EH (cell line): ENCODE measurements at places on chromosomes 3 and 15.

DNA sequence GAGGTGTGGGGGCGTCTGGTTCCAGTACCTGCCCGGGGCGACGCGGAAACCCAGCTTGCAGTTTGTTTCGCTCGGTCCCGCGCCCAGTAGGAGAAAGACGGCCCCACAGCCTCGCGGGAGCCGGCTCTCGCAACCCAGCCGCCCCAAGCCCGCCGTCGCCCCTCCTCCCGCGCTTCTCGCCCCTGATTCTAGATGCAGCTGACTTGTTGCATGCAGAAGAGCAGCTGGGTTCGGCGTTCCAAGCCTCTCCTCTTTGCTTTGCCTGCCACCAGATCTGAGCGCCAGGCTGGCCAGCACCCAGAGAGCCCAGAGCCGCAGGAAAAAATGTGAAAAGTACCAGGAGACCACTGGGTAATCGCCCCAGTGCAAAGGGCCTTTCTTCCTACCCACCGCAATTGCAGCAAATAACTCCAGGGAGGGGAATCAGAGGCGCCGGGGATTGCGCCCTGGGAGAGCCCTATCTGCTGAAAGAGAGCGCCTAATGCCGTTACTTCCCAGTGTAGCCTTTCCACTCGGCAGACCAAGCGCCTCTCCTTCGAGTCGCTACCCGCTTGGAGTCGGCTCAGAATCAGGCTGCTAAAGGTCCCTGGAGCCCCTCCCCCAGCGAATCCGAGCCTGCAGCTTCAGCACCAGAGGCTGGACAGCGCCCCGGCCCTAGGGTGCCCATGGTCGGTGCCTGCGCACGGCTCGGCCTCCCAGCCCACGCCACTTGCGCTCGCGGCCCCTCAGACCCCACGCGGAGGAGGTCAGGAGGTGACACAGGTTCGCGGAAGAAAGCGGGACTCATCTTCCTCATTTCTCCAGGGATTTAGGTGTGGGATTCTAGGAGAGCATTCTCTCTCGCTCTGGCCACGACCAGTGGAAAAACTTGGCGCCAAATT lies 15.7 kb upstream of the AEN start:
- DNase-seq, result peak; percentile 49

DNA sequence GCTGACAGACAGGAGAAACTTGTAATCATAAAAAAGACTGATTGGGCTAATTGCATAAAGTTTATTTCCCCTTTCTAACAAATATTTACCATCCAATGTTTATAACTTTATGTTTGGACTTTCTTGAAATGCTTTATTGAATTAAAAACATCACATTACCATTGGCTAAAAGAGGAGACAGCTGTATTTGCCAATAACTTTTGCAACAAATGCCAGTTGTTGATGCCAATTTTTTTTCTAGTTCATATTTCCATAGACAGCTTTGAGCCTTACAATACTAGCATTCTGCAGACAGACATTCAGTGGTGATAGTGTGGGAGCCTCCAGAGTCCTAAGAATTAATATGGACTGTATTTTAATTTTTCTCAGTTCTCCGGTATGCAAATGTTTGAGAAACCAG lies 198.4 kb downstream of the ADAMTS17 start:
- DNase-seq, result no peak

DNA sequence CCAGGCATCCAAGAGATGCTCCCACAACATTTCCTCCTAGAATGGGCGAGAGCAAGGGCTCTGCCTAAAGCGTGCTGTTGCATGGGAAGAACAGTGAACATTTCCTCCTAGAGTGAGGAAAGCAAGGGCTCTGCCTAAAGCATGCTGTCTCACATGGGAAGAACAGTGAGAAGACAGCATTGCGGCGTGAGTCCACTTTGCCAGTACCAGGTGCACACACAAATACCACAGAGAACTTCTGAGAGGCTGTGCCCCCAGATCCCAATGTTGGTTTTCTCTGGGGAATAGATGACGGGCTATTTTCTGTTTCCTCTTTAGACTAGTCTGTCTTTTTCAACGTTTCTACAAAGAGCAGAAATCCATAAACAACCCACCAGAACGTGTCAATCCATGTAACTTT lies 142.9 kb downstream of the LRRK1 start:
- DNase-seq, result no peak

- DNase-seq, result no peak
Observed at GRCh38 chr15:74293021-74293810, 57.1 kb downstream of the CCDC33 start.

DNA sequence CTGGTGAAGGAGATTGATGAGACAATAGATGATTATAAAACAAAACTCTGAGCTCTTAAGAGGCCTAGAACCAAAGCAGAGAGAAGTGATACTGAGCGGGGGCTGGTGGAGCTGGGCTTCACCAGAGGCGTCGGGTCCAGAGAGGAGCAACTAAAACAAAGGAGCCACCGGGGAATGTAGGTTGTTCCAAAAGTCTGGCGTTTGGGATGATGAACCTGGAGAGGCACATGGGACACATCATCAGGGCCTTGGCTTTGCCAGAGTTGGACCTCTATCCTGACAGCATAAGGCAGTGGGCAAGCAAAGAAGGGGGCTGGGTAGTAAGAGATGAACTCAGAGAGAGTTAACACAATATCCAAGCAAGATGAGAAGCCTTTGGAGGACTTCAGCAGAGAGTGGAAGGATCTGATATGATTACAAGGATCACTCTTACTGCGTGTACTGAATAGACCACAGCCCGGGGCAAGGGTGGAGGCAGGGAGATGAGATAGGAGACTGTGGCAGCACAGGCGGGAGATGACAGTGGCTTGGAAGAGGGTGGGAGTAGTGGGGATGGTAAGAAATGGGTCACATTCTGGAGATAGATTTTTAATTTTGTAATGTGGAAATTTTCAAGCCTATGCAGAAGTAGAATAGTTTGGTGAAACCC lies 36.0 kb upstream of the RASA2 start:
- no peak for DNase-seq

DNA sequence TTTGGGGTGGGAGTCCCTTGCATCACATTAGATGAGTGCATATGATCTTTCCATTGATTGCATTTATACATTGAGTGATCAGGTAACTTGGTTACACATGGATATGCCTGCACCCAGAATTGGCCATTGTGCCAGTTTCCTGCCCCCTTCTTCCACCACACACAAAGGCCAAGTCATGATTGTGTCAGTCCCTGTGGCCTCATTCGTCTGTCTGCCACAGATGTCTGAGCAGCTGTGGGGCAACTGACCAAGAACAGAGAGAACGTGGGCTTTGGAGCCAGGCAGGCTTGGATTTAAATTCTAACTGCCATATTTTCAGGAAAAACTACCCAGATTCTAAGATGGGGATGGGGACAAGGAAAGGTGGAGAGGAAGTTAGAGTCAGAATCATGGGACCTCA lies 27.0 kb downstream of the CCNL1 start:
- DNase-seq, result no peak

DNA sequence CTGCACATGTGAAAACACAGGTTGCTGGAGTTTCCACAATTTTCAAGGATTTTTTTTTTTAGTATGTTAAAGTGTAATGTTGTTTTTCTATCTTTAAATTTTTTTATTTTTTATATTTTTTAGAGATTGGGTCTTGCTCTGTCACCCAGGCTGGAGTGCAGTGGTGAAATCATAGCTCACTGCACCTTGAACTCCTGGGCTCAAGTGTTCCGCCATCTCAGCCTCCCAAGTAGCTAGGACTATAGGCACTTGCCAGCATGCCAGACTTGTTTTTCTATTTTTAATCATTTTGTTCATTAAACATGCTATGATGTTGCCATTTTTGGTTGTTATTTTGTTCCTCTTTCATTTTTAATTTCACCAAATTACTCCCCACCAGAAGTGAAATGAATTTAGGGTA lies 16.7 kb upstream of the THUMPD3 start:
- DNase-seq, result no peak

GRCh38 chr15:30063835-30064546 lies 18.8 kb upstream of the GOLGA8J start:
- no peak for DNase-seq

DNA sequence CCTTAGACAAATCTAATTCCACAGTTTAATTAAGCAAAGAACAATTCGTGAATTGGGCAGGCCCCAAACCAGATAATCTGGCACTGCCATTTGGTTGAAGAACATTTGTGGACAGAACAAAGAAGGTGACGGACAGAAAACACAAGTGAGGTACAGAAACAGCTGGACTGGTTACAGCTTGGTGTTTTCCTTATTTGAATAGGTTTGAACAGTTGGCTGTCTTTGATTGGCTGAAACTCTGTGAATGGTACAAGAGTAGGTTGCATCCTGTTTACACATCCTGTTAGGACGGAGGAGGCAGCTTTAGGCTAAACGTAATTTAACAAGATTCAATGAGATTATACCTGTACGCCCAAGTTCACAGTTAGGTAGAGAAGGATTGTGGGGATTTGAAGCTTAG lies 114.4 kb downstream of the LPP start:
- no peak for DNase-seq

- DNase-seq, result no peak
Observed at GRCh38 chr15:94400526-94401298, 169.4 kb downstream of the MCTP2 start.

DNA sequence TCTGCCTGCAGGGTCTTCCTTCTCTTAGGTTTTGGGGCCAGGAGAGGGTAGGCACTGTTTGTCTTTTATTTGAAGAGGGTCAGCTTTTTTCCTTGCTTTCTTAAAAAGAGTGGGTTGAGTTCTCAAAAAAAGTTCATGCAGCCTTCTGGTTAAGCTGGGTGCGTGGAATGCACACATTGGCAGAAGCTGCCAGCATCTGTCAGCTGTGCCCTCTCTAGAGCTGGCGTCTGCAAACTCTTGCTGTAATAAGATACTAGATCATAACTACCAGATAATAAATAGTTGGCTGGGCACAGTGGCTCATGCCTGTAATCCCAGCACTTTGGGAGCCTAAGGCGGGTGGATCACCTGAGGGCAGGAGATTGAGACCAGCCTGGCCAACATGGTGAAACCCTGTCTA lies 373.4 kb downstream of the OCA2 start:
- DNase-seq, result no peak

GRCh38 chr3:71487418-71487817 lies 96.1 kb downstream of the FOXP1 start:
- no peak for DNase-seq

DNA sequence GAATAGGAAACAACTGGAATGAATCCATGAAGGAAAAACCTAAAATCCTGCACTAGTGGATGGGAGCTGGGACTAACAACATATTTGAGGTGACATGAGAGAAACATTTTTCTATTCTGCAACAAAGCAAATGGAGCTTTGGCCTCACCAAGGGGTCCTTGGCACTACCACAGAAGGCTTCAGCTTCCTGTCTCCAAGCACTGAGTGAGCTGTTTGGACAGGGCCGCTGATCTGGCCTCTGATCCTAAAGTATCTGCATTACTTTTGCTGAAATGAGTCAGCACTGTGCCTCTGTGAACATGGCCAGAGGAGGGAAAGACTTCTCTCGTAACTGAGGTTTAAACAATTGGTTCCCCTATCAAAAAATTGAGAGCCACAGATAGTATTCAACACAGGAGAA lies 9.0 kb downstream of the ARPP21 start:
- DNase-seq, result no peak

DNA sequence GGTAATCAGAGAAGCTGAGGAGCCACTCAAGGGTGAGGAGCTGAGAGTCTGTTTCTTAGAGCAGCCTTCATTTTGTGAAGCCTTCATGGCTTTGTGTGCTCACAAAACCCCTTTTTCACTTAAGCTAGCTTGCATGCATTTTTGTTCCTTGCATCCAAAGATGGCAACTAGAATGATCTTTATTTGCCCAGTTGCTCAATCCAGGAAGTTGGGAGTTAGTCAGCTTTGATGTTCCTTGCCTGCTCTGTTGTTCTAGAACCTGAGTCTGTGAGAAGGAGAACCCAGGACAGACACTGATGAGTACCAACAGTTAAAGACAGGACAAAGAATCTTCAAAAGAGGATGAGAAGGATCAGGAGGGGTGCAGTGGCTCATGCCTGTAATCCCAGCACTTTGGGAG lies 81.8 kb downstream of the IL20RB start:
- DNase-seq, result peak; percentile 12

DNA sequence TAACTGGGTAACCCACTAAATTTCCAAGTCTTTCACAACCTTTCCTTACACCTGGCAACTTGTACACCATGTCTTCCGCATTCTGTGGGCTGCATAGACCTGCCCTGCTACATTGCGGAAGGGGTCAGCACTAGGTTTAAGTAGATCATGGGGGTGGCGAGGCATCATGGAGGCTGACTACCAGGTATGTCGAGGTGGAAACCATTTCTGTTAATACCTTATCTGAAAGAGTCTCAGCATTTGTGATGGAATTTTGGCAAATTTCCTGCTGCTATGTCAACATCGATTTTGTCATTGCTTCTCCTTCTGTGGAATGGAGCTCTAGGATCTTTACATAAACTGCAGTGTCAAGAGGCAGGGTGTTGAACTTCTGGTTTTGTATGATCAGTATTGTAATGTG lies 187.2 kb downstream of the GHSR start:
- no peak for DNase-seq

- DNase-seq, result no peak
Observed at GRCh38 chr3:65497846-65498245, 540.9 kb downstream of the MAGI1 start.

- DNase-seq, result peak; percentile 70
Observed at GRCh38 chr3:4828279-4829030, 150.8 kb upstream of the BHLHE40 start.

DNA sequence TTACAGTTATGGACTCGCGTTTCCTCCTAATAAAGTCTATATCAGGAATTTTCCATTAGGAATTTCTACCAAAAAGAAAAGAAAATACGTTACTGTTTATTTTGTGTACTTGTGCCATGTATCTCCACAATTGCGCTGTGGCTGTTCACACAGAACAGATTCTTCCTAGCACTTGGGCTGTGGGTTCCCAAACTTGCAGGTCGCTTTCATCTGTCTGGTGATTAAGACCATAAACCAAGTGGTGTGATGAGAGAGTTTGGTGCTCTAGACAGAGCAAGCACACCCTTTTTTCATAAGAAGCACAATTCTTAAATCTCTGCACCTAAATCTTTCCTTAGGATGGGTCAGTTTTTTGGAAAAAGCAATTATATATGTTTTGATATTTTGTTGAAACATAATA lies 203.3 kb downstream of the TP63 start:
- DNase-seq, result no peak

GRCh38 chr3:37396731-37397130 lies 222.3 kb upstream of the LRRFIP2 start:
- no peak for DNase-seq

GRCh38 chr3:60448696-60449095 lies 802.6 kb downstream of the FHIT start:
- DNase-seq, result peak; percentile 18

GRCh38 chr3:72445827-72446217 lies 402.4 kb downstream of the SHQ1 start:
- DNase-seq, result peak; percentile 49

- DNase-seq, result no peak
Observed at GRCh38 chr3:15903759-15904720, 106.3 kb upstream of the ANKRD28 start.

- DNase-seq, result no peak
Observed at GRCh38 chr3:55014906-55015305, 87.0 kb upstream of the LRTM1 start.
